RPMI7951 (cell line): ENCODE measurements at places on chromosomes 11 and 22. TPM values are rescaled to one million over a fixed set of nuclear protein-coding genes. Genes with fewer than 3 reads are reported as not detected.

The ALG8 gene
- 87.5 and 115 TPM in 2 replicates for total RNA-seq

The MPPED1 gene
- not detected in 2 replicates for total RNA-seq

The C22orf31 gene
- not detected in 2 replicates for total RNA-seq

The KDM4D gene
- 2.1 and 3.0 TPM in 2 replicates for total RNA-seq

The CYP2D6 gene
- total RNA-seq: not detected in 2 replicates

The SNX32 gene
- total RNA-seq: 0.20 TPM in 1 of 2 replicates, not detected in the other
